MG63 (cell line): ENCODE measurements at places on chromosomes 13 and 19. TPM values are rescaled to one million over a fixed set of nuclear protein-coding genes. Genes with fewer than 3 reads are reported as not detected.

DNA sequence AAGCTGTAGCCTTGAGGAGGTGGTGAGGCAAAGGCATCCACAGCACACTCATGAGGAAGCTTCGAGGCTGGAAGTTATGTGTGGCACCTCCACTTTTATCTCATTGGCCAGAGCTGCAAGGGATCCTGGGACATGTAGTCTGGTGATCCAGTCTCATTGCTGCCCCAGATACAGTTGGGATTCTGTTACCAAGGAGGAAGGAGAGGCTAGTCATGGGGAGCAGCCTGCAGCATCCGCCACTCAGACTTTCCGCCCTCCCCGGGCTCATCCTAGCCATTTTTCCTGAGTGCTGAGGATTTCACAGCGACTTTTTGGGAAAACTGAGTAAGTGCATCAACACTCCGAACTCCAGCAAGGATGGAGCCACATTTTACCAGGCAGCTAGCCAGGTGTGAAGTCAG lies 74.4 kb downstream of the DPF1 start:
- no peak for DNase-seq

DNA sequence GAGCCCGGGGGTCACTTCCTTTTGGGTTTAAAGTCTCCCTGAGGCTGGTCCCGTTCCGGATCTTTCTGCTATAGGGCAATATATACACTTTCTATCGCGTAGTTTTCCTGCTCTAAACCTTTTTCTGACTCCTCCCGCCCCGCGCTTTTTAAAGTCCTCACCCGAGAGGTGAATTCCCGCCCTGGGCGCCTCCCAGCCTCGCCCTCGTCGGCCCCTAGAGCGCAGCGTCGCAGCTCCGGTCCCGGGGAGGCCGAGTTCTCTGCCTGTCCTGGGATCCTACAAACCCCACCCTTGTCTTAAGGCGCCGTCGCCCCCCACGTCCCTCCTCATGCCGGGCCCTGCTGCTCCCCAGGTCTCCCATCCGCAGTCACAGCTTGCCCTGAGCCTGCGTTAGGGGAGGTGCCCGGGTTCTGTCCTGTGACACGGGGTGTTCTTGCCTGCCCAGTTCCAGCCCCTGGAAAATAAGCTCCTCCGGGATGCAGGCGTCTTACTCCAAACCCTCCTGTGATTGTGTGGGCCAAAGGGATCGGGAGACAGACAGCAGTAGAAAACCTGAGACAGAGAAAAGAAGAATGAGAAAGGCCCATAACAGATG lies 491 bp downstream of the ZNF525 start:
- peak; percentile 39 for DNase-seq

Gene B3GNT8
- total RNA-seq = not detected in 2 replicates

- DNase-seq = no peak
Observed at GRCh38 chr19:46367426-46367825, 20.5 kb downstream of the PPP5C start.
